ENCODE measurements at places on chromosomes 6 and 20.

DNA sequence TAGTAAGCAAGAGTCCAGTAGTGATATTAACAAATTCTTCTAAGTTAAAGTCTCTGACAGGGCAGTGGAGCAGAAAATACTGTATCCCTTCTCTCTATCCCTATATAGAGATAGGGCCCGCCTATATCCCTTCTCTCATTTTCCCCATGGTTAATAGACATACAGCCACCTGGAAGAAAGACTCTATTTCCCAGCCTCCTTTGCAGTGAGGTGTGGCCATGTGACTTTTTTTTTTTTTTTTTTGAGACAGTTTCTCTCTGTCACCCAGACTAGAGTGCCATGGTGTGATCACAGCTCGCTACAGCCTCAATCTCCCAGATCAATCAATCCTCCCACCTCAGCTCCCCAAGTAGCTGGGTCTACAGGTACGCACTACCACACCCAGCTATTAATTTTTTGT lies 16.7 kb upstream of the CDK5RAP1 start:
- DNase-seq = no peak

DNA sequence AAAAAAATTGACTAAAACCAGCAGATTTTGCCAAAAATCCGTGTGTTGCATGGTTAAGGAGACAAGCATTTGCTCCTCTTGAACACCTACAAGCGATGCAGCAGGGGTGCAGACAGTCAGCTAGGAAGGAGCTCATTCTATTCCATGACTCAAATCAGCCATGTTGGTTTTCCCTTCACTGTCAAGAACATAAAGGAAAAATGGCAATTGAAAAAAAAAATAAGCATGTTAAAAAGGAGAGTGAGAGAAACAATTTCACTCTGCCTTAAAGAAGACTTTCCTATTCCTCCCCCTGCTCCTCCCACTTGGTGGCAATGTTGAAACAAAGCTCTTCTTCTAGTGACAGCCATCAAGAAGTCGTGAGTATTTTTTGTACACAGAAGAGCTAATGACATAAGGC lies 115.4 kb downstream of the MTFR2 start:
- no peak for DNase-seq

- no peak for DNase-seq
Observed at GRCh38 chr6:99019381-99019780, 71.6 kb upstream of the FBXL4 start.

DNA sequence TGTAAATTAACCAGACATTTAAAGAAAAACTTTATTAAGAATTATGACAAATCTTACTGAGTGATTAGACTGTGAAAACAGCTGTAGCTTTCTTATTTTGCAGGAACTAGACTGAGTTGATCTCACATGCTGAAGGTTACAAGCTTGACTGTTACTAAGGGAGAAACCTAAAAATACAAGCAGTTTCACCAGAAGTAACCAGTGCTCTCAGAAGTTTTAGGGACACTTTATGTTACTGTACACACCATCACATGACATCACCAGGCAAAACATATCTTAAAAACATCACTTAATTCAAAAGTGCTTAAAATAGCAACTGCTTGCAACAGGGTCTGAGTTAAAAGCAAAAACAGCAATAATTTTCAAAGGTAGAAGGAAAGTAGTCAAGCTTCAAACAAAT lies 5.4 kb downstream of the FBXO30 start:
- DNase-seq = no peak

GRCh38 chr6:8736156-8736895 lies 301.0 kb upstream of the SLC35B3 start:
- no peak for DNase-seq

- DNase-seq = no peak
Observed at GRCh38 chr20:11008444-11009033, 334.7 kb upstream of the JAG1 start.

- no peak for DNase-seq
Observed at GRCh38 chr6:30555816-30556065, 548 bp downstream of the GNL1 start.

DNA sequence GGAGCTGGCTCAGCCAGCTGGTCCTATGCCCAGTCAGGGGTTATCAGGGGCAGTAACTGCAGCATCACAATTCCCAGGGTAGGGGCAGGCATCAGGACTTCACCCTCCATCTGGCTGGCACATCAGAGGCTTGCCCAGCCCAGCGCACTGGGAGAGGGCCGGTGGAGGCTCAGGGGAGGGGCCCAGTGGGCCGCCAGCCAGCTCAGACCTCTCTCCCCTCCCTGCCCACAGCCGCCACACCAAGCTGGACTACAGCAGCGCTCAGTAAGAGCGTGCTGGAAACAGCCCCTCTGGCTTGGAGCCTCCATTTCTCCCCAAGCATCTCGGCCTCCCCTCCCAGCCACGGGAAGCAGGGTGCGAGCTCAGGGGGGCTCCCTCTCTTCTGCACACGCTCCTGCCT lies 22.0 kb downstream of the ADA start:
- DNase-seq = no peak

- DNase-seq = no peak
Observed at GRCh38 chr6:53165293-53165692, 16.7 kb upstream of the GCM1 start.

- DNase-seq = no peak
Observed at GRCh38 chr6:4822476-4822875, 46.3 kb downstream of the CDYL start.

DNA sequence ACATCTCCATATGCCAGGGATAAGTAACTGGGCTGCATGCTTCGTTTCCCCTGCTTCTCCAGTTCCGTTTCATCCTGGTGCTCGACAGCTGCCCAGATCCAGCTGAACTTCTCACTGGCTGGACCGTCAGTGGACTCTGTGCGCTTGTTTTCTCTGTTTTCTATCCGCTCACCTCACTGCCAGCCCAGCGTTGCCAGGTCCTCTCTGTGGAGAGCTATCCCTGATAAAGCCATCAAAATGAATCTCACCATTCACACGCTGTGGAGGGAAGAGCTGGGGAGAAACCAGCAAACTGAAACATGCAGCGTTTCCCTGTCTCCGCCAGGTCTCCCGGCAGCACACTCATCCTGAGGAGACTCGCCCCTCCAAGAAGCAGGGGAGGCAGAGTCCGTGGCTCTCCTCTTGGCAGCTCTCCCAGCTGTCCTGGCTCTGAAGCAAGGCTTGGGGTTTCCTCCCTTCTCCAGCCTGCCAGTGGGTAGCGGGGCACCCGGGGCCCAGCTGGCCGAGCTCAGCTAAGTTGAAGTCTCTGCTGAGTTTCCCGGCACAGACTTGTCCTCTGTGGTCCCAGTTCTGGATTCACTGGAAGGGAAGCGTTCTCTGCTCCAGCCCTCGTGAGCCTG lies 160.9 kb downstream of the DTNBP1 start:
- DNase-seq = no peak

DNA sequence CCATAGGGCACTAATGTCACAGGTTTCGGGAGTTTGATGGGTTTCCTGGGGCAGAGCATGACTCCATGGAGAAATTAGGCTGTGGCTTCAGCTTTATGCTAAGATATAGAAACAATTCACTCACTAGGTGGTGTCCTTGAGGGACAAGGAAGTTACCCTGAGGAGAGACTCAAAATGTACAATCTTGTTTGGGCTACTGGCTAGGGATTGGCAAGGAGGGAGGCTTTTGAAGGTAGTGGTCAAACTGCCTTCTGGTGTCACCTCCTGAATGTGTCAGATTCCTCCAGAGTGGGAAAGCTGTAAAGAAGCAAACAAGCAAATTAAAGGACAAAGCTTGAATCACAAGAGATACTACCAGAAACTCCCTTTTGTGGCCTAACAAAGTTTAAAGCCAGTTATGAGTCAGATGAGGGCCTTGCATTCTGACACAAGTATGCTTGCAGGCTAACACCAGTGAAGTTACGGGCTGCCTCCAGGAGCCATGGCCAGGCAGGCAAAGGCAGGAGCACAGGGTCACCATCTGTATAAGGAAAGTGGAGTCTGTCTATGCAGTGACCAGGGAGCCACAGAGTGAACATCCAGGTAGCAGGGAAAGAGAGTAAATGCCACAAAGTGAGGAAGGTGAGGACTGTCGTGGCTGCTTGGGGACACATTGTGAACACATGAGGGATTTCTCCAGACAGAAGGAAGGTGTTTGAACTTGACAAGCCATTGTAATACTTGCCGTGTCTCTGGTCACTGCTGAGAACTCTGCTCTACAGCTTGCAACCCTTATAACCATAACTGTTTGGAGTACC lies 107.7 kb upstream of the DTNBP1 start:
- no peak for DNase-seq

DNA sequence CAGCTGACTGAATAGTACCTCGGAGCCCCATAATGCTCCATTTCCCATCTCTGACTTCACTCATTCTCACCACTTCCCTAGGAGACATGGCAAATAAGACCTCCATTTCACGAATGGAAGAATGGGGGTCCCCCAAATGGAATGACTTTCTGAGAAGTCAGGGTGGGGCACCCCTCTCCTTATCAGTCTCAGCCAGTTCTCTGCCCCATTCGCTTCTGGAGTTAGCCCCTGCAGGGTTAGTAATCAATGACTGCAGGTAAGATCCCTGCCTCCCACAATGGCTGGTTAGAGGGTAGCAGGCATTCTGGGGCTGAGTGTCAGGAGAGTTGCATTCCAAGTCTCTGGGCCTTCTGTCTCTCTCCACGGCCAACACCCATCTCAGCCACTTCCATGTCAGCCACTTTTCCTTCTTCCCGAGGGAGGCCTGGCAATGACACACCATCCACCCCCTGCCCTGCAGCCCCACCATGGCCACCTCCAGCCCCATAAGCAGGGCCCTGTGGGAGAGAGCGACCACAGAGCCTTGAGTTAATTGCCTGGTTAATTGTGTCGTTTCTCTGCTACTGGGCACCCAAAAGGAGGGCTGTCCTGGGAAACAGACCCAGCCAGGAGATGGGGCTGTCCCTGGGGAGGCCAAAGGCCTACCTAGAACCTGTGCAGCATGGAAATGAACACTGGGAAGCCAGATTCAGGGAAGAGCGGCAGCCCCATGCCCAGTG lies 13.4 kb downstream of the CCDC167 start:
- DNase-seq = no peak

- DNase-seq = no peak
Observed at GRCh38 chr20:34426026-34426425, 63.0 kb downstream of the ITCH start.

- peak; percentile 50 for DNase-seq
Observed at GRCh38 chr6:163751032-163751525, 336.6 kb downstream of the QKI start.

DNA sequence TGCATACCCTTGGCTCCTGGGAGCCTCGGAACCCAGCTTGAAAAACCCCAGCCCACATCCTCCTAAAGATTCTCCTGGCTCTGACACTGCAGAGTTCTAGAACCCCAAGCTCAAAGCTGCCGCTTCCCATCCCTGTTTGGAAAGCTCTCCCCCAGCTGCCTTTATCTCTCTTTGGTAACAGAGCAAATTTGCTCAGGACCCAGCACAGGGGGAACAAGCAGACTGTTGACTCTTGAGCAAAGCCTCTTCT lies 38.9 kb downstream of the HNF4A start:
- no peak for DNase-seq

DNA sequence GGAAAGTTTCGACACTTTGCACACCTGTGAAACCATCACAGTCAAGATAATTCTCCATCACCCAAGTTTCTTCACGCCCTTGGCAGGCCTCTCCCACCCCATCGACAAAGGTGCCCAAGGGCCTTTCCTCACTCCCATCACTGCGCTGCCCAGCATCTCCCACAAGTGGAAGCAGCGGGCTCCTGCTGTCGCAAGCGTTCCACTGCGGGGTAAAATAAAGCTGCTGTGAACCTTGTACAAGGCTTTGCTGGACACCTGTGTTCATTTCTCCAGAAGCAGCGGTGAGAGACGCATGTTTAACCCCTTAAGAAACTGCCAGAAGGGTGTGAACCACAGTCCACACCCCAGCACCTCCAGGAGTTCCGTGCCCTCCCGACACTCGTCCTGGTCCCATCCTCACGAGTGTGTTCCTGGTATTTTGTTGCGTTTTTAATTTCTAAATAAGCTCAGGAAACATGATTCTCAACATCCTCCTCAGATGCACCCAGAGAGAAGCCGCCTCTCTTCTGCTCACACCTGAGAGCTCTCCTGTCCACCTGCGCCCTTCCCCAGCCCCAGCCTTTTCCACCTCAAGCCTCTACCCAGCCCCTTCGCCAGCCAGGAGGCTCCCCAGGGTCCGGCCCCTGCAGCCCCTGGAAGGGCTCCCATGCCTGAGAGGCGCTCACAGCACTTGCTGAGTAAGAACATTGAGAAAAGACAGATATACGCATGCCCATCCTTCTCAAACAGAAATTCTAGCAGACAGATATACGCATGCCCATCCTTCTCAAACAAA lies 97.5 kb downstream of the TAF4 start:
- DNase-seq = no peak

- no peak for DNase-seq
Observed at GRCh38 chr20:2804852-2805688, 4.6 kb upstream of the CPXM1 start.

GRCh38 chr20:59705651-59706399 lies 101.5 kb downstream of the PHACTR3 start:
- no peak for DNase-seq

GRCh38 chr20:24867556-24867955 lies 81.5 kb upstream of the CST7 start:
- DNase-seq = no peak

- no peak for DNase-seq
Observed at GRCh38 chr6:141282263-141282662, 850.5 kb upstream of the GJE1 start.

DNA sequence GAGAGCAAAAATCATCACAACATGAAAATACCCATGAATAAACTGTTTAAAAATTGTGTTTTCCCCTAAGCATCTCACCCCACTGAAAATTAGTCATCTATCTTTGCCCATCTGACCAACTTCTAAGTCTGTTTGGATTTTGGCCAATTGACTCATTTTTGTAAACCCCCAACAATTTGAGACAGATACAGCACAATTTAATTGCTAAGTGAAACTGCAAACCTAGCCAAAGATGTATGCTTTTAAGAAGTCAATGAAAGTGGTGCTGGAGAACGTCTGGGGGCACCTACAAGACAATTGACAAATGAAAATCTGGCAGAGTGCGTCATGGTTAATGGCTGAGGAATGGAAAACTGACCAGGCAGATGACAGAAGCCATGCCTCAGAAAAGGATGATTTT lies 30.9 kb upstream of the SLC24A3 start:
- no peak for DNase-seq

DNA sequence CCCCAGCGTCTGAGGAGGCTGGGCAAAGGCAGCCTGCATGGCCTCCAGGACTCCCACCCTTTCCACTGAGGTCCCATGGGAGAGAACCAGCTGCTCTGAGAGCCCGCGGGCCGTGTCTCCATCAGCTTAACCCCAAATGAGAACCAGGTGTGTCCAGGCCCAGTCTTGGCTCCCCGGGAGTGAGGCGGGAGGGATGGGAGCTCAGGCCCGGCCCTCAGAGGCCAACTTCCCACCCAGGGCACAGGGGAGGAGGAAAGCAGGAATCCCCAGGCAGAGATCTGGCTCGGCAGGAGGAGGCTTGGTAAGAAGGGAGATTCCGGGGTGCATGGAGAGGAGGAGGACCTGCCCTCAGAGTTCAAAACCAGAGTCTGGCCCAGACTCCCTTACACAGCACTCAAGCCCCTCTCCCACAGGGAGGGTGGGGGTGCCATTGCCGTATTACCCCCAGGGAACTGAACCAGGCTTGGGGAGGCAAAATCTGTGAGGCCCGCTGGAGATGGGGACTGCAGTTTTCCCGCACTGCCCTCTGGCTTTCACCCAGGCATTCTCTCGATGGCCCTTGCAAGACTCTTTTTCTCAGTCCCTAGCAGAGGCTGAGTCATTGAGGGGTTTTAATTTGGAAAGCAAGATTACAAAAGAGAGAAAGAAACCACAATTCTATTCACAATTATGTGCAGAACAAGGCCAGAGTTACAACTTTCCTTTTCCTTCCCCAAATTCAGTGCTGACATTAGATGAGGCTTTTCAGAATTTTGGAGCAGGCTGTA lies 17.1 kb downstream of the FOXF2 start:
- no peak for DNase-seq

Measured in SW480 (cell line).